ENCODE measurements at places on chromosomes 13 and 19.

GRCh38 chr13:29845440-29846056 is 4.9 kb downstream of the UBL3 start:
- peaks cover 5% of the 10 kb centered on the region for H3K4me1 ChIP-seq
- peak; percentile 32 for DNase-seq
- no peaks in the 10 kb centered on the region for H3K36me3 ChIP-seq
- no peaks in the 10 kb centered on the region for H3K27me3 ChIP-seq

DNA sequence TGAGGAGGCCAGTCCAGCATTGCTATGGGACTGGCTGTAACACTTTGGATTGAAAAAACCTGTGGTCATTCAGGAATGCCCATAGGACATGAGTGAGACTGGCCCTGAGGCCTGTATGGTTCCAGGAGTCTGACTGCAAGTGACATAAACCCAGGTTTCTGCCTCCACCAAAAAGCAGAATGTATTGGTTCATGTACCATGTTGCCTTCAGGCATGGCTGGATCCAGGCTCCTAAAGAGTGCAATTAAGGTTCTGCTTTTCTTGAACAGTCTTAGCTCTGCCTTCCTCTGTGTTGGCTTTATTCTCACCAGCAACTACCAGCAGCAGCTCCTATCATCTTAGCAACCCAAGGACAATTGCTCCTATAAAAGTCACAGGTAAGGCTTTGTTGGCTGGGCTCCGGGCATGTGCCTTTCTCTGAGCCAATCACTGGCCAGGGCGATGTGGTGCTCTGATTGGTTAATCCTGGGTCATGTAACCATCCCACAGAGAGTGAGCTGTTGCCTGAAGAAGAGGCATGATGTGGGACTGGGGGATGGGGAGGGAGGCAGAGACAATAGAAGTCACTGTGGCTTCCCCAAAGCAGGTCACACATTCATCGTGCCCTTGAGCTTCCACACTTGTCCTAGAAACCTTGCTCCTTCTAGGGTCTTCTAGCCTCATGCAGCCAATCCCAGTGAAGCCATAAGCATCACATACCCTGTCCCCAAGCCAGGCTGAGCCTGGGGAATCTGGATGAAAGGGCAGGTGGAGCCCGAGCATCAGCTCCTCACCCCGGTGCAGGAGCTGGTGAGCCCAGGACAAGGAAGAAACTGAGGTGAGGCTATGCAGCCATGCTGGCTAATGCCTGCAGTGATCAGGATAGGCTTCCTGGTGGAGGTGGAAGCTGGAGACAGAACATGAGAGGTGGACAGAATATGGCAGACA is 123.9 kb downstream of the URI1 start:
- no peak overlapping the region for H3K4me3 ChIP-seq
- H3K36me3 ChIP-seq, result no peaks in the 10 kb centered on the region
- H3K27me3 ChIP-seq, result no peaks in the 10 kb centered on the region
- no peak overlapping the region for H3K27ac ChIP-seq
- DNase-seq, result no peak

DNA sequence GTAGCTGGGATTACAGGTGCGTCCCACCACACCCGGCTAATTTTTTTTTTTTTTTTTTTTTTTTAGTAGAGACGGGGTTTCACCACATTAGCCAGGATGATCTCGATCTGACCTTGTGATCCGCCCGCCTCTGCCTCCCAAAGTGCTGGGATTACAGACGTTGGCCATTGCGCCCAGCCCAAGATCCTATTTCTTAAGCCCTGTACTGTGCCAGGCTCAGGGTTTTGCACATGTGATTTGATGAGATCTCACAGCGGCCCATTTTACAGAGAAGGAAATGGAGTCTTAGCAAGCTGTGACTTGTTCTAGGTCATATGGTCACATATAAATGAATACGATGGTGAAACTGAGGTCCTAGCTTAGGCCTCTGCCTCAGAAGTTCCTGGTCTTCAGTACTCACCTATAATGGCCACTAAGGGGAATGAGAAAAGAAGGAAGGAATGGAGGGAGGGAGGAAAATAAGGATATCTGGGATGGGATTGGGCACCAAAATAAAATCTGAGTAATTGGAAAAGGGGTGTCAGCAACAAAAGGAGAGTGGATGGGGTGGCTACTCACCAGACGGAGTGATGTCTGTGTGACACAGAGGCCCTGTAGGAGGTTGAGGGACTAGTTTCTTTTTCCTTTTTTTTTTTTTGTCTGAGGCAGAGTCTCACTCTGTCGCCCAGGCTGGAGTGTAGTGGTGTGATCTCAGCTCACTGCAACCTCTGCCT is 1.3 kb downstream of the OSCAR start:
- no peak overlapping the region for H3K4me3 ChIP-seq
- no peak overlapping the region for H3K27ac ChIP-seq
- H3K27me3 ChIP-seq, result peaks cover 3% of the 10 kb centered on the region
- DNase-seq, result no peak
- H3K36me3 ChIP-seq, result no peaks in the 10 kb centered on the region

DNA sequence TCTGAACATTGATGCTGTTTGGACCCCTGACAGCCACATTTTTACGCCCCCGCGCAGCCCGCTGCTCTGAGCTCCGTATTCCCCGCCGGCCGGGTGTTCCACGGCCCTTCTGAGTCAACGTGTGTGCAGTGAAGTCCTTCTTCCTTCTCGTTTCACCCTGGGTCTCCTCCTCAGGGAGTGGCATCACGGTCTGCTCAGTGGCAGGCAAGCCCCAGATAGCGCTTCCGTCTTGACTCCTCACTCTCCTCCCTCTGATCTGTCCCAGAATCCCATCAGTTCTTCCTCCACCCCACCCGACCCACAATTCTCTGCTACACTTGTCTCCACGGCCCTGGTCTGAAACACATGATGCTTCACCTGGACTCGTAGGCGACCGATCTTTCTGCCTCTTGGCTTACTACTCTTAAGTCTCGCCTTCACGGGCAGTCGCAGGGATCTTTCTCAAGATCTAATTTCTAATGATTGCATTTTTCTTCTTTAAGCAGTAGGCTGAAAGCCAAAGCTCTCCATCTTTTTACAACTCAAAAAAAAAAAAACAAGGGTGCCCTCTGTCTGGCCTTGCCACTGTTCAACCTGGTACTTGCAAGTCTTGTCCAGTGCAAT is 33.9 kb downstream of the CCNE1 start:
- peak overlapping the region; percentile 79 for H3K4me3 ChIP-seq
- no peak overlapping the region for H3K27ac ChIP-seq
- H3K4me1 ChIP-seq, result peaks cover 2% of the 10 kb centered on the region
- peaks cover 7% of the 10 kb centered on the region for H3K27me3 ChIP-seq
- DNase-seq, result peak; percentile 18
- H3K36me3 ChIP-seq, result no peaks in the 10 kb centered on the region

DNA sequence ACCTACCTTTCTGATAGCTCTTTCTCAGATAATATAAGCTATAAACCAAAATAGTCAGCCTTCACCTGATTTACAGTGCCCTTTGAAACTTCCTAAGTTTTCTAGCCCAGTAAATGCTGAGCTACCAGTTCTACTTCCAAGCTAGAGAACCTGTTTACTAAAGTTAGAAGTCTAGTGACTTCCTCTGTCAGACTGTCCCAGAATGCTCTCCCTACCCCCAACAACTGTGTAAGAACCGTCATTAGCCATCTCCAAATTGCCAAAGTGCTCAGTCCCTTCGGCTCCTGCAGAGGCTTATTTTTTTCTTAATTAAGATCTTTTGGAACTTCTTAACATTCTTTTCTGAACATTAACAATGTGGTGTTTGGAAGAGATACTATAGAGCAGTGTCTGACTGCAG is 3.2 kb upstream of the ABCC4 start:
- no peak overlapping the region for H3K27ac ChIP-seq
- H3K4me1 ChIP-seq, result peaks cover 8% of the 10 kb centered on the region
- H3K27me3 ChIP-seq, result no peaks in the 10 kb centered on the region
- no peak overlapping the region for H3K4me3 ChIP-seq
- DNase-seq, result no peak
- H3K36me3 ChIP-seq, result peaks cover 2% of the 10 kb centered on the region

DNA sequence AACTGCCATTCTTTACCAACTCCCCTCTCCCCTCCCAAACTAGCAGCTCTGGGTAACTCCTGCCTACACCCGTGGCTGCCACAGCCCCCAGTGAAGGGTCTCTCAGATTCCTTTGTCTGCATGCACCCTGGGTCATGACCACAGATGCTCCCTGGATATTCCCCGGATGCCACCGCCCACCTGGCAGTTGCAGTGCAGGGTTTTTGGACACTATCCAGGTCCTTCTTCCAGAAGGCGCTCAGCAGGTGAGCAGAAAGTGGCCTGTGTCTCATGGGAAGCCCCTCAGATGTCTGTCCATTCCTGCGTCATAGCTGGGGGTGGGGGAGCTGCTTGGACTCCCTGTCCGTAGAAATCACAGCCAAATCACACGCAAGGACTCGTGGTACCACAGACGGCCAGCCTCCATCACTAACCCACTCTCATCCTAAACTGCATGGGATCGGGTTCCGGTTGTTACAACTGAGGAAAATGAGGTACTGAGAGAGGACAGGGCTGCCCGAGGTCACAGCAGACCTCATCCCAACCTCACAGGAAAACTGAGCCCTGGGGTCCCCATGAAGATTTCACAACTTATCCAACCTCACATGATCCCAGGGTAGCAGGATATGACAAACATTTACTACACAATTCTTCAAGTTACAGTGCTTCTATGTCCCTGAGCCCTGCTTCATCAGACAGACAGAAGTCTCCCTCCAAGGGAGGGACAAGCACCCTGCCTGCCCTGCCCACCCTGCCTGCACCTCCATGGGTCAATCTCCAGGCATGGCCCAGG is 38.6 kb downstream of the ELL start:
- no peak for DNase-seq
- H3K4me1 ChIP-seq, result peaks cover 50% of the 10 kb centered on the region
- no peaks in the 10 kb centered on the region for H3K27me3 ChIP-seq

- DNase-seq, result peak; percentile 85
- H3K27ac ChIP-seq, result peak overlapping the region; percentile 85
- no peaks in the 10 kb centered on the region for H3K27me3 ChIP-seq
- no peak overlapping the region for H3K4me3 ChIP-seq
These were observed 36.1 kb downstream of the ACTN4 start for GRCh38 chr19:38683393-38684077.

GRCh38 chr13:65679240-65679639 is 1550.9 kb downstream of the PCDH9 start:
- no peak overlapping the region for H3K4me3 ChIP-seq
- no peak overlapping the region for H3K27ac ChIP-seq
- no peaks in the 10 kb centered on the region for H3K27me3 ChIP-seq
- no peaks in the 10 kb centered on the region for H3K4me1 ChIP-seq

- no peaks in the 10 kb centered on the region for H3K4me1 ChIP-seq
- DNase-seq, result no peak
- H3K4me3 ChIP-seq, result no peak overlapping the region
- H3K27ac ChIP-seq, result no peak overlapping the region
- H3K27me3 ChIP-seq, result no peaks in the 10 kb centered on the region
These were observed 9.4 kb upstream of the LRRC63 start for GRCh38 chr13:46202188-46202795.

DNA sequence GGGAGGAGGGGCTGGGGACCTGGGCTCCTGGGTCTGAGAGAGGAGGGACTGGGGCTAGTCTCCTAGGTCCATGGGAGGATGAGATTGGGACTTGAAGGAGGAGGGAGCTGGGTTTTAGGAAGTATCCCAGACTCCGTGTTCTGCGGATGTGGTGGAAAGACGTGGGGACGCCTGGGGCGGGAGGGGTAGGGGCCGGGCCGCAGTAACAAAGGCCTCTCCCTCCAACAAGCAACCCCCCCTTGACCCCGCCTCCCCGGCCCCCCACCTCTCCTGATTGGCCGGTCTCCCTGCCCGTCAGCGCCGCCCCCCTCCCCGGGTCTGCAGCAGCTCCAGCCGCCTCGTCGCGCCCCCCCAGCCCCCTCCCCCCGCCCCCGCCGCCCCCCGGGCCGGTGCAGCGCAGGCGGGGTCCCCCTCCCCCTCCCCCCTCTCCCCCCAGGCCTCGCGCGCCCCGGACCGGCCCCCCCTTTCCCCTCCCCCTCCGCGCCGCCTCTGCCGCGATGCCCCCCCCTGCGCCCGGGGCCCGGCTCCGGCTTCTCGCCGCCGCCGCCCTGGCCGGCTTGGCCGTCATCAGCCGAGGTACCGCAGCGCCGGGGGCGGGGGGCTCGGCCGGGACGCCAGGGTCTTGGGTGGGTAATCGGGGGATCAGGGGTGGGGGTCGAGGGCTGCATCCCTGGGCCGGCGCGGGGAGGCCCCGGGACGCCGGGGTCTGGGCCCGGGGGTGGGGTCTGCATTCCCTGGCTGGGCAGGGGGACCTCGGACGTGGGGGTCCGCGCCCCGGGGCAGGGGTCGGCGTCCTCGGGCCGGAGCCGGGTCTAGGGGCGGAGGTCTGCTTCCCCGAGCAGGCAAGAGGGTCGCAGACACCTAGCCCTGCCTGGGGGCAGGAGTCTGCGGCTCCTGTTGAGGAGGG is at the start of gene IGLON5:
Gene IGLON5 (plus strand): TSS at position 294 of the 907 bp plus-strand sequence. CDS start 204 bp downstream, at position 498.
- no peaks in the 10 kb centered on the region for H3K36me3 ChIP-seq
- H3K4me1 ChIP-seq, result no peaks in the 10 kb centered on the region
- DNase-seq, result no peak
- H3K27ac ChIP-seq, result no peak within 1 kb of the TSS
- H3K27me3 ChIP-seq, result no peaks in the 10 kb centered on the region
- no peak within 1 kb of the TSS for H3K4me3 ChIP-seq

DNA sequence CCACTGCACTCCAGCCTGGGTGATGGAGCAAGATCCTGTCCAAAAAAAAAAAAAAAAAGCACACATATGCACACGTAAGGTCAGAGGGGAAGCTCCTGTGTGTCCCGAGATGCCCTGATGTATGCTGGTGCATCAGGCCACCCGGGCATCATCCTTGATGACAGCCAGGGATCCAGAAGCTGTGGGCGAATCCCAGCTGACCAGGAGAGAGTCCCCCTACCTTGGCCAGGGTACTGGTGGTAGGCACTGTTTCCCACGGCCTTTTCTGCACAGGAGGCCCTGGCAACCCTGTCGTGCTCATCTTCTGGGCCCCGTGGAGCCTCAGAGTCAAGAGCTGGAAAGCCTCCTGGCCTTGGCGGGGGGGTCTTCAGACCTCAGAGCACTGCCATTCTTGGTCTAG is 14.0 kb downstream of the MYDGF start:
- H3K4me1 ChIP-seq, result no peaks in the 10 kb centered on the region
- H3K27me3 ChIP-seq, result no peaks in the 10 kb centered on the region
- H3K4me3 ChIP-seq, result no peak overlapping the region
- no peak overlapping the region for H3K27ac ChIP-seq

GRCh38 chr13:114164053-114164452 is 15.0 kb upstream of the CFAP97D2 start:
- peaks cover 2% of the 10 kb centered on the region for H3K4me1 ChIP-seq
- H3K27ac ChIP-seq, result no peak overlapping the region
- H3K36me3 ChIP-seq, result no peaks in the 10 kb centered on the region
- no peak overlapping the region for H3K4me3 ChIP-seq
- peaks cover 47% of the 10 kb centered on the region for H3K27me3 ChIP-seq

GRCh38 chr13:45413826-45414307 is 4.3 kb downstream of the SLC25A30 start:
- H3K27ac ChIP-seq, result no peak overlapping the region
- peaks cover 5% of the 10 kb centered on the region for H3K36me3 ChIP-seq
- no peak for DNase-seq
- no peaks in the 10 kb centered on the region for H3K27me3 ChIP-seq
- peaks cover 6% of the 10 kb centered on the region for H3K4me1 ChIP-seq
